NCI-H187 treated with DMSO at 0.1 percent for 48 hours (cell line): ENCODE measurements at places on chromosomes 7 and 10.

GRCh38 chr10:75696536-75696935, 265.1 kb downstream of the LRMDA start:
- DNase-seq, result no peak

DNA sequence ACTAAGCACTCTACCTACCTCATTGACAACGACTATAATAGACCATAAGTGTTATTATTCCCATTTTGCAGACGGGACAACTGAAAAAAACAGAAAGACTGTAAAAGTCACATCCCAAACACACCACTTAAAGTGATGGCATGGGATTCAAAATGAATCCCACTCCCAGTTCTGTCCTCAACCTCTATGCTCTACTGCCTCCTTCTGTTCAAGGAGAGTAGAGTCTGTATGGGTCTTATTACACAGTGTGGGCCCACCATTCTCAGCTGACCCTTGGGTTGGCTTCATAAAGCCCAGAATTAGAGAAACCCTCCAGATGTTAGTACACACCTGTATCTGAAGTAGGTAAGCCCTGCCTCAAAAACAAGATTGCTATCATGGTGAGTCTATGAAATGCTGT, 102.2 kb downstream of the GRM8 start:
- DNase-seq, result no peak

DNA sequence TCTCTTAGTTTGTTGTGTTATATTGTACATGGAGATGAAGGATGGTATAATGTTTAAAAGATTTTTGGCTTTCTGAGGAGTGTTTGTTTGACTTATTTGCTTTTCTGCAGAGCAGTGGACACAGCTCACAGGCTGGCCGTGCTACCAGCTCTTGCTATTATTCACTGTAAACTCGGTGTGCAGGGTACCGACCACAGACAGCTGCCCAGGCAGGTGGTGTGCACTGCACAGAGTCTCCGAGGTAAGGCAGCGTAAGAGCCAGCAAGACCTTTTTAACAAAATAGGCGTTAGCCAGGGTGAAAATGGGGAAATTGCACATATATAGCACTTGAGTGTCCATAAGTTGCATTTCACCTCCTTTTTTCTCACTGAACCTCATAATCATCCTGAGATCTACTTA, 438.0 kb downstream of the CNTNAP2 start:
- no peak for DNase-seq

GRCh38 chr10:88763441-88763840, 3.6 kb downstream of the LIPN start:
- no peak for DNase-seq
